ENCODE measurements at places on chromosomes 5 and 9.

GRCh38 chr9:33992632-33993031 lies 56.1 kb downstream of the UBAP2 start:
- no peak for DNase-seq

DNA sequence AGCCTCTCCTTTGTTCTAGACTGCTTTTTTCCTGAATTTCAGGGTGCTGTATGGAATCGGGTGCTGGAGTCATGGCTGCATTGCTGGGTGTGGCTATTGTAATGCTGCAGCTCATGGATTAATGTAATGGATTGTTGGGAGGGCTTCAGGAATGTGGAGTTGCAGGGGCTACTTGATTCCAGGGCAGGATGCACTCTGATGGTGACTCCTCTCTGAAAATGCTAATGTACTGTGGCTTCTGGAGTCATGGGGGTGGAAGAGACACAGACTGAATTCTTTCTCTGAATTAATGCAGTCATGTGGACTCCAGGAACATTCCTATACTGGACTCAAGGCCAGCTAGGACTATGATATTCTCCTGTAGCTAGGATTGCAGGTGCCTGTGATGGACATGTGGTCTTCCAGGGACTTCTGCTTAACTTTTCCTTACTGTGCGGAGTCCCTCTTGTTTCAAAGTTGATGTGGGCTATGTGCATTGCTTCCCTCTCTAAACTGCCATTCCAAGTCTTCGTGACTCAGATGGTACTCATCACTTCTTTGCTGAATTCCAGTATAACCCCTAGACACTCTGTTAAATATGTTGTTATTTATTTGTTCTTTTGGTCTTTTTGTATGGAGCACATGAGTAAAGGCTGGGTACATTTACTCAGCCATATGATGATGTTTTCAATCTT lies 396.2 kb downstream of the KCTD16 start:
- no peak for DNase-seq

DNA sequence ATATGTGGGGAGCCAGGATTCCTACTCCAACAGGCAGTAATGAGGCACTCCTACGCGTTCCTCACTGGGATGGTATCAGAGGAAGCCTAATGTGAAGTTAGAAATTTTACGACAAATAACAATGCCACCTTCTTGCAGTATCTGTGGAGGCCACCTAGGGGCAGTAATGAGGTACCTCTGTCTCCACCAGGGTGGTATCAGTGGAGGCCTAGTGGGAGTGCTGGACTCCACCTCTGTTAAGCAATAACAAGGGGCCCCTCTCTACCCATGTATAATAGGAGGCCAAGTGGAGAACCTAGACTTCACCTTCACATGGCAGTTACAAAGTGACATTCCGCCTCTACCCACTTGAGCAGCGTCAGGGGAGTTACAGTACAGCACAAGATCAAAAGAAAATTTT lies 147.9 kb downstream of the PLPPR1 start:
- DNase-seq, result no peak

- DNase-seq, result no peak
Observed at GRCh38 chr9:125600194-125600593, 106.8 kb downstream of the MAPKAP1 start.

- DNase-seq, result no peak
Observed at GRCh38 chr5:14292766-14293658, 149.9 kb downstream of the TRIO start.

Data from stimulated activated CD8-positive, alpha-beta memory T cell treated with anti-CD3 and anti-CD28 coated beads, Interleukin-4, amount 100 ng/mL, for 24 hours (primary cell).